Renal cortical epithelial cell (primary cell): ENCODE measurements at places on chromosomes 3 and 15. TPM values are rescaled to one million over a fixed set of nuclear protein-coding genes. Genes with fewer than 3 reads are reported as not detected.

- no peak for DNase-seq
Observed at GRCh38 chr15:67104510-67104909, 39.1 kb downstream of the SMAD3 start.

GRCh38 chr3:79039192-79039591 lies 728.6 kb downstream of the ROBO1 start:
- DNase-seq: no peak

DNA sequence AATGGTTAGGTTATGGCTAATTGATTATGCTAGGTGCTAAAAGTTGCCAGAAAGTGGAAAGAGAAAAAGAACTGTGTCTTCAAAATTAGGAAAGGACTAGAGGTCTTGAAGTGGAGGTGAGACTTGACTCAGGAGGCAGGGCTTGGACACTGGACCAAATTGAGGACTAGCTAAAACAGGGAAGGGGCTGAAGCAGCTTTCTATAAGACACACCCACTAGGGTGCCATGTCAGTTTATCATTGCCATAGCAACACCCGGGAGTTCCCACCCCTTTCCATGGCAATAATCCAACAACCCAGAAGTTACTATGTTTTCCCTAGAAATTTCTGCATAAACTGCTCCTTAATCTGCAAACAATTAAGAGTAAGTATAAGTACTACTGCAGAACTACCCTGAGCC lies 42.9 kb upstream of the MITF start:
- DNase-seq: no peak

Gene TERC
- 16.7 and 685 TPM in 2 replicates for total RNA-seq

DNA sequence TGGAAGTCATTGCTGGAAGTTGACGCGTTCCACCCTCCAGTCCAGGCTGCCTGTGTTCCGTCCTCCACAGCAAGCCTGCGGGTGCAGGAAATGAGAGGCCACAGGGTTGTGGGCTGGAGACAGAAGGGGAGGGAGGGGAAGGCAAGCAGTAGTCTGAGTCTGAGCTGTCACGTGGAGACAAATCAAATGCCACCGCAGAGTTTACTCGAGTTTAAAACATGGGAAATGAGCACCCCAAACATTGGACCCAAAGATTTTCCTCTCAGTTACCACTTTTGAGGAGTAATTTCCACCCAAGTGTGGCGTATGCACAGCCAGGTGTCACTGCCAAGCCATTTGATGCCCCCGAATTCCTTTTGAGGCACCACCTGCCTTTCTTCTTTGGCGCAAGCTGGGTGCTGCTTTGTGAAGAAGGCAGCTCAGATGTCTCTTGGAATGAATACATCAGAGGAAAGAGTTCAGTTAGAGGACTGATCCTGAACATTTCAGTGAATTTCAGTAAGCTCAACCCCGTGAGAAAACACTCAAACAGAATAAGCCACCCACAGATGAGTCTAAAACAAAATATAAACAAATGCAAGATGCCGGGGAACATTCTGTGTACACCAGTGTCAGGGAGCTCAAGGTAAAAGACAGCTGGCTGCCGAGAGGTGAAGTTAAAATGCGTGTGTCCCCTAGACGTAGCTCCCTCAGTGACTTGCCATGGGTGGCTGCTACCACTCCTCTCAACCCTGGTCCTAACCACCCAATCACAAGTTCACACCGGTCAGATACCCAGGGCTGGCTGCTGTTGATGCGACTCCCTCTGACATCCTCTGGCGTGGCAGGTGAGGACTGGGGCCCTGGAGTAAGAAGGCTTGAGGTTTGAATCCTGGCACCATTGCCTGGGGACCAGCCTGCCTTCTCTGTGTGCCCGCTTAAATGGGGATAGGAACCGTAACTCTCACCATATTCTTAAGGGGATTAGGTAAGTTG lies 203.8 kb downstream of the UACA start:
- DNase-seq: peak; percentile 49

Gene HAUS2
- 35.3 and 92.9 TPM in 2 replicates for total RNA-seq

Gene TM4SF1
- 63.8 and 247 TPM in 2 replicates for total RNA-seq
